ENCODE measurements at places on chromosomes 7 and 10.

GRCh38 chr7:90599038-90599437 lies 2.9 kb downstream of the CDK14 start:
- no peak for DNase-seq

- DNase-seq: no peak
Observed at GRCh38 chr10:93815304-93816096, 57.8 kb downstream of the LGI1 start.

- no peak for DNase-seq
Observed at GRCh38 chr7:36614959-36615358, 109.3 kb downstream of the AOAH start.

DNA sequence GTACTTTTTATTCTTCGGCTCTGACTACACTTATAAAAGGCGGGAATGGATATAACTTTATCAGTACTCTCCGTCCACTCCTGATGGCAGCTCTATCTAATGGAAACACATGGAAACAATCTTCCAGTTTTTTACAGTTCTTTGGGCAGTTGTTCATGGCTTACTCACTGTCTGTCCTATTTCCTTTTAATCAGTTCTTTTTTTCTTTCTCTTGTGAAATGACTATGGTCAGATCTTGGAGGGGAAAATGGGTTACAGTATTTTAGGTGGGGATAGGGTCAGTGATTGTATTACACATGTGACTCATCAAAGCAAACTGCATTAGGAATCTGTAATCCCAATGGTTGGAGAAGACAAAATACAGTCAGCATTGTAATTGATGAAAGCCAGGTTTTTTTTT lies 112.4 kb downstream of the BICC1 start:
- peak; percentile 91 for DNase-seq

- DNase-seq: no peak
Observed at GRCh38 chr7:155373359-155374273, 75.9 kb downstream of the INSIG1 start.

DNA sequence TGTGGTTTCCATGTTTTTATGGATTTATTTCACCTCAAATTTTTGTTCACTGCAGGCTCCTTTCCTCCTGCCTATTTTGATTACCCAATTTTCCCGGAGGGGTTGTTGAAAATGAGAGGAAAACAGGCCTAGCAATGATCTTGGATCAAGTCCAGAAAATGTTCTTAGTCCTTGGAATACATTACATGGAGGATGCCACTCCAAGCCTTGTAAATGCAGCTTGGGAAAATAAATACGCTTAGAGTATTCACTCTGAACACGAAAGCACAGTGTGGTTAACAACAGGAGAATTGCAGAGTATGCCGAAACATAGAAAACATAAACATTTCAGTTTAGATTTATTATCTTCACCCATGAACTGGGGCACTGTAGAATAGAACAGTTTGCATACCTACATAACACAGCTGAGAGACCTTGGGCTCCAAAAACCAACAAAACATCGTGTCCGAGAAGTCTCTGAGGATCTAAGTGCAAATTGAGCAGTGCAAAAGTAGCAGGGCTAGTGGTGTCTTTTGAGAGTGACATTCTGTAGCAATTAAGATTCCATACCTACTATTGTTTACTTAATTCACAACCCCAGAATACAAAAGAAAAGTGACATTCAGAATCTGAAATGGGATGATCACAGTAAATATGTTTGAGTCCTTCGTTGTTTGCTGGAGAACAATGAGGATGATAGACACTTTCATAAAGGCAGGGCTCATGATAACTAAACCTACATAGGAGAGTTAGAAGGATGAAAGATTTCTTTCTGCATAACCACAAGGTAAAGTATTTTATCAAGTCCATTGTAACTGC lies 7.6 kb upstream of the CD36 start:
- DNase-seq: no peak

DNA sequence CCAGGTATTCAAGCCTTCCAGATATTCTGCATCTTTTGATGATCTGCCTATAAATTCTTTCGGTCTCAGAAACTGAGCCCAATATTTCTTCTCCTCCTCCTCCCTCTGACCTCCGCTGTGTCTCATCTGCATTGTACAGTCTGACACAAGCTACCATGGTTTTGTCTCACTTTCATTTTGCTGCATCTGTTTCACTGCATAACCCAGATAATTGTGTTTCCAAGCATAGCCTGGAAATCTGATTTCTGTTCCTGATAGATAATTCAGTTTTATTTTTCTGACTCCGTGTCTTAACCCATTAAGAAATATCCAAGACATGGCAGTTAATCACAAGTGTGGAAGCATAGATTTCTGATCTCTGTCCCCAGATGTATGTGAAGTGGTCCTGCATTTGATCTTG lies 374.2 kb upstream of the SEMA3A start:
- DNase-seq: no peak

- no peak for DNase-seq
Observed at GRCh38 chr10:45500304-45500703, 126.3 kb downstream of the ALOX5 start.

GRCh38 chr7:3274131-3274530 lies 26.9 kb upstream of the SDK1 start:
- no peak for DNase-seq

DNA sequence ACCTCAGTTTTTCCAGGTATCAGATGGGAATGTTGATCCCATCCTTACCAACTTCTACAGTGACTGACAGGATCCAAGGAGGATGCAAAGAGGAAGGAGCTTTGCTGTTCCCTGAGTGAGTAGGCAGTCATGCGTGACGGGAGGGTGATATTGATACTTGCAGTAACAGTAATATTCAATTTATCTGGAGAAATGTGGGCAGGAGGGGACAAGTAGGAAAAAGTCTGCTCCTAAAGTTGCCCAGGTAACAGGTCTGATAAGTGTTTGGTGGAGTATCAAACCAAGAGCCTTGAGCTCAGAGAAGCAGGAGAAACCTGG lies 3.3 kb upstream of the ZCCHC24 start:
- no peak for DNase-seq

GRCh38 chr7:132580277-132580676 lies 4.0 kb upstream of the PLXNA4 start:
- DNase-seq: no peak

DNA sequence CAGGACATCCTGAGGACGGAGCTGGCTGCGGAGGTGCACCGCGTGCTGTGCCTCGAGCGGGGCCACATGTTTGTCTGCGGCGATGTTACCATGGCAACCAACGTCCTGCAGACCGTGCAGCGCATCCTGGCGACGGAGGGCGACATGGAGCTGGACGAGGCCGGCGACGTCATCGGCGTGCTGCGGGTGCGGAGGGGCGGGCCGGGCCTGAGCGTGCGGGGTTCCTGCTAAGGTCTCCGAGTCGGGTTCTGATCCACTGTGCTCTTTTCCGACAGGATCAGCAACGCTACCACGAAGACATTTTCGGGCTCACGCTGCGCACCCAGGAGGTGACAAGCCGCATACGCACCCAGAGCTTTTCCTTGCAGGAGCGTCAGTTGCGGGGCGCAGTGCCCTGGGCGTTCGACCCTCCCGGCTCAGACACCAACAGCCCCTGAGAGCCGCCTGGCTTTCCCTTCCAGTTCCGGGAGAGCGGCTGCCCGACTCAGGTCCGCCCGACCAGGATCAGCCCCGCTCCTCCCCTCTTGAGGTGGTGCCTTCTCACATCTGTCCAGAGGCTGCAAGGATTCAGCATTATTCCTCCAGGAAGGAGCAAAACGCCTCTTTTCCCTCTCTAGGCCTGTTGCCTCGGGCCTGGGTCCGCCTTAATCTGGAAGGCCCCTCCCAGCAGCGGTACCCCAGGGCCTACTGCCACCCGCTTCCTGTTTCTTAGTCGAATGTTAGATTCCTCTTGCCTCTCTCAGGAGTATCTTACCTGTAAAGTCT lies 10.4 kb downstream of the ATG9B start:
- DNase-seq: peak; percentile 65

DNA sequence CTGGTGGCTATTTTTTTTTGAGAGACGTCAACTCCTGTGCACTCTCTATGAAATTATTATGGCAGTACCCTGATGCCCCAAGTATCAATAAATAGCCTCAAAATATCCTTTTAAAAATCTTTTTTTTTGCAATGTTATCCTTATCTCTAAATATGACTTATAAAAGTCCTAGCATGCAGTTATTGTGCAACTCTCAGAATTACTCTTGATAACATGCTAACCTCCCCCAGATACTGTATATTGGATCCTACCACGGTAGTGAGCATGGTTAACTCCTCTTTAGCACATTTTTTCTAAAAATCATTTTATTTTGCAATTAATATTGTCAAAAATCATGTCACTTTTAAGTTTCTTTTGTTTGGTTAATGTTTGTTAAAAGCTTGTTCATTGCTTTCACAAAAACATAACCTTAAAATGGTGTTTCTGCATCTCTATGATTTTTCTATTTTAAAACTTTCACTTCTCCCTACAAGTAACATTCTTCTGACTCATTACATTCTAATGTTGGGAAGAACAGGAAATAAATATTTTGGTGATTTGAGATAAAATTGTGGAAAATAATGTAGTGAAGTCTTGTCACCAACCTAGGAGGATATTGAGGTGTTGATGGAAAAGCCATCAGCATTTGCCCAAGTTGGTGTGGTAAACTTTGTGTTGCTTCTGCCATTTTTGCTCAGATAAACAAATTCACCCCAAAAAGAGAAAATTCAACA lies 42.1 kb upstream of the ADRA2A start:
- DNase-seq: no peak

DNA sequence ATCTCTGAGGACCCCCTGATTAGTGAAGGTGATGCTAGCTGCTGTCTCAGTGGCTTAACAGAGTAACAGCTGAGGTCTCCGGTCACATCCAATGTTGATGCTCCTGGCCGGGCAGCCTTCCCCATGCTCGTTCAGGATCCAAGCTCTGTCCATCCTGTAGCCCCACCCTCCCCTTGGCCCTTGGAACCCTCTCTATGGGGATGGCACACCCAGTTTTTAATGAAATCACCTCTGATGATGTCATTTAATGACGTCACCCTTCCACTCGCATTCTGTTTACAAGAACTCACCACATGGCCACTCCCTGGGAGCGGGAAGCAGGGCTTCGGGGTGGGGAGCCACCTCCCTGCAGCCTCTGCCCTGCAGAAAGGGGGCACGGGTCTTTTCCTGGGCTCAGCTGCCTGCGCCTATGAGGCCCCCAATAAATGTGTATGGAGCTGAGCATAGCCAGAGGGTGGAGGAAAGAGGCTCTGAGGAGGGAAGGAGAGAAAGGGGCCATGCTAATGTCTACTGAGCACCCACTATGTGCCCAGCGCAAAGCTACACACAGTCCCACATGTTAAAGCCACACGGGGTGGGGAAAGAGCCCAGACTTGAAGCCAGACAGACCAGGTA lies 95.5 kb downstream of the OAT start:
- no peak for DNase-seq
